ENCODE measurements at places on chromosomes 6 and 20.

GRCh38 chr6:138499303-138500018 lies at the start of gene NHSL1:
Gene NHSL1 (minus strand): TSS chr6:138499494. CDS start chr6:138499290, 204 bp downstream.
- DNase-seq: no peak

GRCh38 chr20:23232679-23233308 lies 117.8 kb upstream of the NXT1 start:
- no peak for DNase-seq

DNA sequence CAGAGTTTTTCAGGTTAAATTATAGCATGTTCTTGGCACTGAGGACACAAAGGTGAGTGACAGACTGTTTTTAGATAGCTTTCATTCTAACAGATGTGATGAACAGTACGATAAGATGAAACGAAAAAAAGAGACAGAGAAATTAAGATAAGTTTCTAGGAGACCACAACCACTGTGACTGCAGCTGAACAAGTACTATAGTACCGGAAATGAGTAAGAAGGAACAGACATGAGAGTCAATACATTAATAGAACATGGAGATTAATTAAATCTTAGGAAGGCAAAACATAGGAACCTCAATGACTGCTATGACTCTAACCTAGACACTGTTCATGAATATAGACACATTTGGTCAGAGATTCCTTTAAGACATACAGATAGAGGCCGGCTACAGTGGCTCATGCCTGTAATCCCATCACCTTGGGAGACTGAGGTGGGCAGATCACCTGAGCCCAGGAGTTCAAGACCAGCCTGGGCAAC lies 40.2 kb downstream of the HBS1L start:
- DNase-seq: no peak

DNA sequence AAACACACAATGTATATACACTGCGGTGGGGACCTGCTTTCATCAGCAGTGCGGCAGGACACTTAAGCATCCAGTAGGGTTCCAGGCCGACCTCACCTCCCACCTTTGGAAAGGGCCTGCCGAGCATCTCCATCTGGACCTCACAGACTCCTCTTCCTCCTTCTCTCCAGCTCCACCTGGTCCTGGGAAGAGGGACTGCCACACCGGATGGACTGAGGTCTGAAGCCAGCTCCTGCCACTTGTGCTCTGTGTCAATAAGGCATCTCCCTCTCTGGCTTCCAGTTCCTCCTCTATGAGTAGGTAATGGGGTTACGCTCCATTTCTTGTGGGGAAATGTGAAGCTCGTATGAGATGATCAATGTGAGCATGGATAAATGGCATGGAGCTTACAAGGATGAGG lies 19.1 kb upstream of the NNAT start:
- DNase-seq: no peak

- no peak for DNase-seq
These were observed 5.6 kb upstream of the APMAP start for GRCh38 chr20:24998121-24998520.

DNA sequence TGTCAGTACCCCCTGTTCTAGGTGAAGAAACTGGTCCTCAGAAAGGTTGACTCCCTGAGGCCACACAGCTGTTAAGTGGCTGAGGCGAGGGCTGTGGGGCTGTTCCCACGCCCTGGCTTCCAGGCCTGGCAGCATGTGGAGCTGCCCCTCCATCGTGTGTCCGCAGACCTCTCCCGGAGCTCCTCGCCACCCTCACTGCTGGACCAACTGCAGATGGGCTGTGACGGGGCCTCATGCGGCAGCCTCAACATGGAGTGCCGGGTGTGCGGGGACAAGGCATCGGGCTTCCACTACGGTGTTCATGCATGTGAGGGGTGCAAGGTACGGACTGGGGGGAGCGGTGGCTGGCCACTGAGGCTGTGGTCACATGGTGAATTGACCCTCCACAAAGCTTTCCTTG lies 32.2 kb upstream of the FANCE start:
- no peak for DNase-seq

- DNase-seq: no peak
These were observed 95.6 kb downstream of the SYCP2 start for GRCh38 chr20:59837623-59838394.

GRCh38 chr20:58064411-58065010 lies 163.9 kb downstream of the ANKRD60 start:
- DNase-seq: no peak

GRCh38 chr6:81890846-81891245 lies 138.4 kb upstream of the TENT5A start:
- no peak for DNase-seq

- no peak for DNase-seq
These were observed 63.2 kb downstream of the NOL4L start for GRCh38 chr20:32521780-32522525.

- DNase-seq: no peak
These were observed 46.3 kb upstream of the NCOA3 start for GRCh38 chr20:47455133-47456040.

- DNase-seq: no peak
These were observed 76.0 kb upstream of the ADTRP start for GRCh38 chr6:11854408-11855165.

GRCh38 chr20:44706301-44707017 lies 8.7 kb upstream of the CCN5 start:
- DNase-seq: peak; percentile 21

- no peak for DNase-seq
These were observed 160.9 kb upstream of the SPTLC3 start for GRCh38 chr20:12847872-12848271.

GRCh38 chr6:129150507-129150906 lies 267.6 kb downstream of the LAMA2 start:
- DNase-seq: no peak

DNA sequence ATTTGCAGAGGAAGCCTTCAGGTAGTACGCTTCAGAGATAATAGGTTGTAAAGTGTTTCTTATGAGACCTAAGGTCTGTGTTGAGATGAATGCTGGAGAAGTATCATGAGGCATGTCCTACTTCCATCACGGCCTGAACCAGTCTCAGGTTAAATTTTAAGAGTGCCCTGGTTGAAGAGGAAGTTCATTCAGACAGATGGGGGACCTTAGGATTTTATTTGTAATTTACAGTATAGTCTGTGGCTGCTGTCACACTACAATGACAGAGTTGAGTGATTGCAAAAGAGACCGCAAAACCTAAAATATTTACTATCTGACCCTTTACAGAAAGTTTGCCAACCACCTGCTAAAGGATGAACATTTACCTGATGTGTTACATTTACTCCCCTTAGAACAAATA lies 70.9 kb downstream of the UST start:
- no peak for DNase-seq

- no peak for DNase-seq
These were observed 146.3 kb downstream of the GRM4 start for GRCh38 chr6:33999567-33999966.

DNA sequence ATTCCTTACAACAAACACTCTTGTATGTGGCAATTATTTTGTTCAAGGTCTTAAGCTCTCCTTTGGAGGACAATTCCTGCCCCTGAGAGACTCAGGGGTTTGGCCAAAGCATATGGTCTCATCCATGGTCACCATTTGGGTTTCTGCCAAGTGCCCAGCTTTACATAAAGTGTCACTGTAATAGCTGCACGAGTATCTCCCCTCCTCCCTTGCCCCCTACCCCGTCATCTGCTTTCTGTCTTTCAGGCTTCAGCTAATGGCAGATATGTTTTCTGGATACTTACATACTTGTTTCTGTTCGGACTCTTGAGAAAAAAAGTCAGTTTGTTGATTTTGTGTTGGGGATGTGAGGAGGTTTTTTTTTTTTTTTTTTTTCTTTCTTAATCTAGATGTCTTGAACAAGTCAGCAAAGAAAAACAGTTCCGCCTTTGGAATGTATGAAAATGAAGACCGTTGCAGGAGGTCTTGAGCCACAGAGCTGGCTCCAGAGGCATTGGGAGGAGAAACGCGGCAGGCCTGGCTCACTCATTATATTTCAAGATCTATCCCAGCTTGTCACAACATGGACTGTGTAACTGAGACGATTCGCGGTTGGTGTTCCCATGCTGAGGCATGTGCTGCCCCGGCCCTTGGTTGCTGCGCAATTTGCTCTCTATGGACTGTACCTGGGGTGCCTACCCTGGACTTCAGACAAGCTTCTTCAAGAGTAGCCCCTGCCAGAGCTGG lies 32.6 kb upstream of the STX16 start:
- DNase-seq: no peak

DNA sequence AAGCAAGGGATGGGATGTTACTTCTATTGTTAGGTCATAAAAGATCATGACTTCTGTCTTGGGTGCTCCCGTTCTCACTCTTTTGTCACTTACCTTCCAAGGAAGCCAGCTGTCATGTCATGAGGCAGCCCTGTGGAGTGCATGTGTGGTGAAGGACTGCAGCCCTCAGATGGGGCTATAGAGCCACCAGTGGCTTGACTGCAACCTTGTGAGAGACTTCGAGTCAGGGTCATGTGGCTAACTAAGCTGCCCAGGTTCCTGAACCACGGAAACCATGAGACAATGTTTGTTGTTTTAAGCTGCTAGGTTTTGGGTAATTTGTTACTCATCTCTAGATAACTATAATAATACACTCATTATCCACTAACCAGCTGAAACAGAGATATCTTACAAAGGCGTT lies 477.1 kb downstream of the BTBD3 start:
- no peak for DNase-seq

- no peak for DNase-seq
These were observed 21.6 kb downstream of the CFAP61 start for GRCh38 chr20:20073801-20074371.

DNA sequence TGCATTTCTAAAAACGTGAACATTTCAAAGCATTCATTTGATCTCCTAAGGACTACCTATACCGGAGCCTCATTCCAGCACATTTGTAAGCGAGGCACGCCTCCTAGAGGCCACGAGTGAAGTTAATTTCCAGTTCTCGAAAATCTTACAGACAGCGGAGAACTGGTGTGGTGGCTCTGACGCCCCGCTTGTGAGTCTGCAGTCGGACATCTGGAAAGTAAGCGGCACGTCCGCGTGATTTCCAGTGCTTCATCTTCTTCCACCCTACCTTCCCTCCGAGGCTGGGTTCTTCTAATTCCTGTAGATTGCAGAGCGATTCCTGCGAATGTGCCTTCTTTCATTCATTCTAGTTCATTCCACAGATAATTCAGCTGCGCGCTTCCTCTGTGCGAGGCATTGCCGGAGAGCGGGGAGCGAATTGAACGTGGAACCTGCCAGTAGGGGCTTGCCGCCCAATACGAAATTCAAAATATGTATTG lies 810 bp upstream of the PRIM2 start:
- peak; percentile 49 for DNase-seq

- DNase-seq: no peak
These were observed 121.1 kb downstream of the CDKAL1 start for GRCh38 chr6:20655317-20655716.

DNA sequence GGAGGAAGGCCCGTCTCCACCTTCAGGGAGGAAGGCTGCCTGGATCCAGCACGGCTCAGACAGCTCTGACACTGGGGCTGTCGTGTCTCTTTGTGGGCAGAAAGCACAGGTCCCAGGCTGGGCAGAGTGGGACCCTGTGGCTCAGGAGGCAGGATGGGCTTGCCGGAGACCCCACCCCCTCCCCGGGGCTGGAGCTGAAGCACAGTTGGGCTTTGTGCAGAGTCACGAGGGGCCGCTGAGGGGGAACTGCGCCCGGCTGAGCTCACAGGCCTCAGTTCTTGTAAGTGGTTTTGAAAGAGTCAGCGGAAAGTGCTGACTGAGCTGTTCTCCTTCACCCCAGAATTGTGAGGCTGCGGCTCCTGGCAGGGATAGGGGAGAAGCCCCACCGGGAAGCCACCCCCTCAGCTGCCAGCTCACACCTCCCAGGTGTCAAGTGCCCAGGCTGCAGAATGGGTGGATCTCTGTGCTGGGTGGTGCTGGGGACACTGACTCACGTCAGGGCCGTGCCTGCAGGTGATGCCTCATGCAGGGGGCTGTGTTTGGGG lies 145.5 kb upstream of the RNF24 start:
- DNase-seq: no peak

- no peak for DNase-seq
These were observed 22.1 kb downstream of the BACH2 start for GRCh38 chr6:90274451-90275030.

DNA sequence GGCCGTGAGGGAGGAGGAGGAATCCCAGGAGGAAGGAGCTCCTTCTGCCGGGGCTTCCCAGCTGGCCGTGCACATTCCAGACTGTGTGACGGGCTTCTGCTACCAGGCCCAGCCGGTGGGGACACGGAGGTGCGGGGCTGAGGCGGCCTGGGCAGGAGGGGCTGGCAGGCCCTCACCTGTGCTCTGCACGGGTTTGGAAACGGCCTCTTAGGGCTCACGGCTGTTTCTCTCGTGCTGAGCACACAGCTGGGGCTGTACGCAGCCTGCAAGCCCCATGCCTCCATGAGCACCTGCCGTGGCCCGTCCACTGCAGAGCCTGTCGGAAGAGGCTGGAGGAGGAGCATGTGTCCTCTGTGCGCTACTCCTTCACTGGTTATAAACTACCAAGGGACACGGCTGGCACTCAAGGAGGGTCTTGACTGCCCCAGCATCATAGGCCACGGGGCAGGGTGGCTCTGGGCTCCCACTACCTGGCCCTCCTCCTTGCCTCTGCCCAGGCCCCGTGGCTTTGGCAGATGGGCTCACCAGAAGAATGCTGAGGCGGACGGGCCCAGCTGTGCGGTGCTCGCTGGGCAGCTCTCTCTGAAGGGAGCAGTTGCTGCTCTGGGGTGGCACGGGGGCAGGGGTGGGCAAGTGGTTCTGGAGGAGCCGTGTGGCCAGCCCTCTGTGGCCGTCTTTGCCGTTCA lies 15.8 kb downstream of the NPEPL1 start:
- DNase-seq: no peak

DNA sequence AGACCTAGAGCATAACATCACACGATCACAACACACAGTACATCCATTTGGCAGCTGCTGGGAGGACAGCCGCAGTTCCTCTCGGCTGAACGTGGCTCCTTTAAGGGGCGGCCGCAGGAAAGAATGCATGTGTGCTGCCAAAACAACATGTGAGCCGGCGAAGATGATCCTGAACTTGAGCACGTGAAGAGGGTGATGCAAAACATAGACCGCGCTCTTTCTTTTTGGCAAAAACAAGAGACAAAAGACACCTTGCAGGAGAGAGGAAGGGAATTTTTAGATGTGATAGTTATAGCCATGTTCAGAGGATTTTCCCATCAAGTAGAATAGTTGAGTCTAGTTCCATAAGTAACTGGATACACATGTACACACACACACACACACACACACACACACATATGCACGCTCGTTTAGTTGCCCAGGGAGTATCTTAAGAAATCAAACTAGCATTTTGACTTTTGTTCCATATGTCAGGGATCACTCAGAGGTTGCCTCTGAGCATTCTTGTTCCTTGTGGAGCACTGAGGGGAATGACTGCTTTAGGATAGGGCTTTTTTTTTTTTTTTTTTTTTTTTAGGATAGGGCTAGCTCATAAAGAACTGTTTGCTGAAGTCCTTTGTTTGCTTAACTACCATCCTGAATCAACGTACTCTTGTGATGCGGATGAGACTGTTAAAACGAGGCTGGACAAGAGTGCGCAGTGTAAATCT lies 21.7 kb upstream of the RANBP9 start:
- DNase-seq: no peak

DNA sequence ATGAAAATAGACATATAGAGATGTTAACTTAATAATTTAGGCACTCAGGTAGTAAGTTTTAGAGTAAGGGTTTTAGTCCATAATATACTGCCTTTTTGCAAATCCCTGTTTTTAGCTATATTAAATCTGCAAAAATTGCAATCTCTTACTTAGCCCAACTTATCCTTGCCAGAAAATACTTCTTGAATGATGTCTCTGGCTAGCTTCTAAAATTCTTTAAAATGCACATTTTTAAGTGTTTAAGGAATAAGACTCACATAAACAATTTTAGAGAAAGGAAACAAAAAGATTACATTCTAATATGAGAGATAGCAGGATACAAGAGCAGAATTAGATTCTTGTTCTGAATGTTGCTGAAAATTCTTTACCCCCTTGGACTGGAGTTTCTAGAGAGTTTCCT lies 25.8 kb upstream of the RFPL4B start:
- no peak for DNase-seq

- DNase-seq: no peak
These were observed 628.2 kb downstream of the CDH26 start for GRCh38 chr20:60586269-60587050.
